ENCODE measurements at places on chromosomes 5 and 9.

DNA sequence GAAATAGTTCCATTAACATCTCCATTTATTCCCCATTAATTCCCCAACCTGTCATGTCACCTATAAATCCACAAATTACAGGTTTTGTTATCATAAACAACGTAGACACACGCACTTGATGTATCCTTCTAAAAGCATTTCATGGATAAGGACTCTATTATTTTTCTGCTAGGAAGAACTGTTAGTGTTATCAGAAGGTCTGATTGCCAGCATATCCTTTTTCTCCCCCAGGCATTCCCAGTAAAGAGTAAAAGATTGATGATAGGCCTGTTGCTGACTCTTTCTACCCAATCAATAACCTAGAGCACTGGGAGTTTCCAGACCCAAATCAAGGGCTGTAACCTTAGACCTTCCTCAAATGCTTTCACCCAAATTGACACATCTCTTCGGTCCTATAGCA, 60.8 kb downstream of the RFK start:
- DNase-seq, result no peak

GRCh38 chr5:93573354-93574351, 7.4 kb downstream of the NR2F1-AS1 start:
- DNase-seq, result no peak

- no peak for DNase-seq
Observed at GRCh38 chr9:88567870-88568269, 32.9 kb downstream of the NXNL2 start.

DNA sequence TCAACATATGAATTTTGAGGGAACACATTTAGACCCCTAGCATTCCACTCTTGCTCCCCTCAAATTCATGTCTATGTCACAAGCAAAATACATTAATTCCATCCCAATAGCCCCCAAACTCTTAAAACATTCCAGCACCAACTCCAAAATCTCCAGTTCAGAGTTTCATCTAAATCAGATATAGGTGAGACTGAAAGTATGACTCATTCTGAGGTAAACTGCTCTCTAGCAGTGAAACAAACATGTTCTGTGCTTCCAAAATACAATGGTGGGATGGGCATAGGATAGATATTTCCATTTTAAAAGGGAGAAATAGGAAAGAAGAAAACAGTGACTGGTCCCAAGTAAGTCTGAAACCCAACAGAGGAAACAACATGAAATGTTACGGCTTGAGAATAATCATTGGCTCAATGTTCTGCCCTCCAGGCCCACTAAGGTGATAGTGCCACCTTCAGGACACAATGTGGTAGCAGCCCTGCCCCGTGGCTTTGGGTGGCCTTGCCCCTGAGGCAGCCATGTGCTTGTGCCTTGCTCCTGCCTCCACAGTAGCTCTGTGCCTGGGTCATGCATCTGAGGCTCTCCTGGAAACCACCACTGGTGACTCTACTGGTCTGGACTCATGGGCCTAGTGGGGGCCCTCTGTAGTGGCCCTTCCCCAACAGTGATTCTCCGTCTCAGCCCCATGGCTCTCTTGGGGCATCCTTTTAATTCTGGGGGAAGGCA, 36.4 kb upstream of the IPPK start:
- DNase-seq, result peak; percentile 46

- DNase-seq, result peak; percentile 77
Observed at GRCh38 chr9:33778700-33779351, 16.5 kb upstream of the PRSS3 start.

GRCh38 chr5:172113036-172113435, 75.0 kb downstream of the STK10 start:
- DNase-seq, result peak; percentile 7

DNA sequence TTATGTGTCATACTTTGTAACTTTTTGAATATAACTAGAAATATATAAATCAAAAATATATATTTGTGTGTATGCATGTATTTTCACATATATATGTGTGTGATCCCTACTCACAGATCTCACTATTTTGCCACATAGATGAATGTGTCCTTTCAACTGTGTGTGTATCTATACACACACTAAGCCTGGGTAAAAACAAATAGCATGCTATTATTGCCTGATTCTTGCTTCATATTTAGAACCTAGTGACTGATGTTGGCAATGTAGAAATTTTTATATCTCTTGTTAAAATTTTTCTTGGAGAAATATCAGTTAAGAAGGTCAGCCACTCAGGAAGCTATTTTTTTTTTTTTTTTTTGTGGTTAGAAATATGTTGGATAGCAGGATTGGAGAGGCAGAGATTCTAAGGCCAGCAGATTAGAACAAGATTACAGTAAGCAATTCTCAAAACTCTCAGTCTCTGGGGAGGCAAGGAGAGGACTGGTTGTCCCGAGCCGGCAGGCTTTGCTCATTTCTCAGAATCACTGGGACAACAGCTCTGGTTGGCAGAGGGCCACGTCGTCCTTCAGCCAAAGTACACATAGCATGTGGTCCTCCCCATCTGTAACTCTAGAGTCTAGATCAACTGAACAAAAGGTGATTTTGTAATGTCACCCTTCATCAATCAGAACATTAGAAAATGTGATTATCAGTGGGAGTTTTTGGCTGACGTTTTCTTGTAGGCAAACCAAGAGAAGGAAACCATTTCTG, 19.7 kb downstream of the C6 start:
- DNase-seq, result no peak

DNA sequence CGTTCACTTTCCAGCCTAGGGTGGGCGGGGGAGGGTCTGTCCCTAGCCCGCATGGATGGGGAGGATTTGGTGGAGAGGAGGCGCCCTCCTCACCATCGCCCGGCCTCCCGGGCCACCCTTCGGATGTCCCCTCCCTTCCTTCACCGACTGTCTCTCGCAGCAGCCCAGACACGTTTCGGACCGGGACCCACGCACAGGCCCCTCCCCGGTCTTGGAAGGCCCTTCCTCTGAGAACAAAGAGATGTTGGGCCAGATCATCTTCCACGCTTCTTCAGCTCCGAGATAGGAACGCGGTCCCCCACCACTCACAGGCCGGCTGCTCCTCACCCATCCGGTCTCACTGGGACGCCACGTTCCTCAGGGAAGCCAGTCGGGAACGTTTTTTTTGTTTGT, 640 bp upstream of the DPM2 start:
- DNase-seq, result no peak

DNA sequence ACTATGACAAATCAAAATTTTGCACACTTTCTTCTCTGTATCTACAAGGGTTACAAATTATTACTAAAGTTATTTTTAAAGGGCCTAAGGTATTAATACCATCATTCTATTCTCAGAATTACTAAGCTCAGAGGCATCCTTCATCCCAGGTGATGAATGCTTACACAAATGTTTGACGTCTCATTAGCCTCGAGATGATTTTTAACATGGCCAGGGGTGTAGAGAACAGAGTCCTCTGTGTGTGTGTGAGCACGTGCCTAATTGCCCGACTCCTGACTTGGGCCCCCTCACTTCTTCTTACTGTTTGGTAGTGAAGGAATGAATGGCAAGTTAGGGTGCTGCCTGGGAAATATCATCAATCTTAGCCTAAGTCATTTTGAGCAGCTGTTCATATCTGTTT, 221.1 kb downstream of the ENC1 start:
- DNase-seq, result no peak

GRCh38 chr5:138245717-138246116, 28.7 kb downstream of the GFRA3 start:
- no peak for DNase-seq

- no peak for DNase-seq
Observed at GRCh38 chr5:90294604-90295003, 115.0 kb downstream of the CETN3 start.

GRCh38 chr9:121972501-121972981, 120.6 kb downstream of the TTLL11 start:
- no peak for DNase-seq

DNA sequence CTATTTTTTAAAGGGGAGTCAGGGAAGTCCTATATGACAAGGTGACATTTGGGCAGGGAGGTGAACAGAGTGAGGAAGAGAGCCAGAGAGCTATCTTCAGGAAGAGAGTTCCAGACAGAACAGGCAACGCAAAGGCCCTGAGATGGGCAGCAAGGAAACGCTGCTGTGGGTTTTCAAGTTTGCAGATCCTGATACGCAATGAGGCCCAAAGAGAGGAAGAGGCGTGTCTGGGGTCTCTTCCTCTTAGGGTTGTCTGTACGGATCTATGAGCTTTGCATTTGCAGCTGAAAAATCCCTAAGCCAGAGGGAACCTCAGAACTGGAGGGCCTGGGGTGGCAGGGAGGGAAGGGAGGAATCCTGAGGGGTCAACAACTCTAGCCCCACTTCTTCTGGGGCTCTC, 13.6 kb downstream of the FAT2 start:
- DNase-seq, result no peak

DNA sequence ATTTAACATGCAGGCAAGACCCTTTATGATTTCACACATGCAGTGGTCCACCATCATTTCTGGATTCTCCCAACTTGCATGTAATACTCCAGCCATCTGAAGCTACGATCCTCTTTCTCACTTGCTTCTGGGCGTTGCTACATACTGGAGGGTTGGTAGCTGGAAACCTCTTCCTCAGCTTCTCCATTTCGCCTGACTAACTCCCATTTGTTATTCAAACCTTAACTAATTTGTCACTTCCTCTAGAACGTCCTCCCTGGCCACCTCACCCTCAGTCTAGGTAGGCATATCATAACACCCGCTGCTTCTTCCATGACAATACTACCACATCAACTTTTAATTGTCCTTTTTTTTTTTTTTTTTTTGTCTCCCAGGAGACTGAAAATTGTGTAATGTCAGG, 72.6 kb upstream of the EQTN start:
- no peak for DNase-seq

DNA sequence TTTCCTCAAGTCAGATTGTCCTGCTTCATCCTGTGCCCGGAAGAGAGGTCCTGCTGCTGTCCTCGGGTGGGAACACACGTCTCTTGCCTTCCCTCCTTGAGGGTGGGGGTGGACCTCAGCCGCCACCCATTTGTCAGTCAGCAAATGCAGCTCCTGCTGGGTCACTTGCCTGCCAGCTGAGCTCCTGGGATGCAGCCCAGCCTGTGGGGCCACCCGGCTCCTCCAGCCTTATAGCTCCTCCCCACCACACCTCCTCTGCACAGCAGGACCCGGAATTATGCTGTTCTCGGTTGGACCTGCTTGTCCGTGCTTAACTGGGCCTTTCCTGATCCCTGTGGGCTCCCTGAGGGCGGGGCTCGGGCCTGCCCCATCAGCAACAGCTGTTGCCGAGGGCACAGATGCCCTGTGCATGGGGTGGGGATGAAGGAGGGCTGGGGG, 52.7 kb downstream of the RXRA start:
- DNase-seq, result no peak

DNA sequence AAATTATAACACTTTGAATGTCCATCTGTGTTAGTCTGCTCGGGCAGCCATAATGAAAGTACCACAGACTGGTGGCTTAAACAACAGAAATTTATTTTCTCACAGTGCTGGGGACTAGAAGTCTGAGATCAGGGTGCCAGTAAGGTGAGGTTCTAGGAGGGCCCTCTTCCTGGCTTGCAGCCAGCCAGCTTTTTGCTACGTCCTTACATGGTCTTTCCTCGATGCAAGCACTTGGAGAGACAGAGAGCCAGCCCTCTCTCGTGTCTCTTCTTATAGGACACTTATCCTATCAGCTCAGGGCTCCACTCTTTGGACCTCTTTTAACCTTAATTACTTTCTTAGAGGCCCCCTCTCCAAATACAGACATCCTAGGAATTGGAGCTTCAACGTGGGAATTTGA, 351.8 kb downstream of the SPOCK1 start:
- no peak for DNase-seq

DNA sequence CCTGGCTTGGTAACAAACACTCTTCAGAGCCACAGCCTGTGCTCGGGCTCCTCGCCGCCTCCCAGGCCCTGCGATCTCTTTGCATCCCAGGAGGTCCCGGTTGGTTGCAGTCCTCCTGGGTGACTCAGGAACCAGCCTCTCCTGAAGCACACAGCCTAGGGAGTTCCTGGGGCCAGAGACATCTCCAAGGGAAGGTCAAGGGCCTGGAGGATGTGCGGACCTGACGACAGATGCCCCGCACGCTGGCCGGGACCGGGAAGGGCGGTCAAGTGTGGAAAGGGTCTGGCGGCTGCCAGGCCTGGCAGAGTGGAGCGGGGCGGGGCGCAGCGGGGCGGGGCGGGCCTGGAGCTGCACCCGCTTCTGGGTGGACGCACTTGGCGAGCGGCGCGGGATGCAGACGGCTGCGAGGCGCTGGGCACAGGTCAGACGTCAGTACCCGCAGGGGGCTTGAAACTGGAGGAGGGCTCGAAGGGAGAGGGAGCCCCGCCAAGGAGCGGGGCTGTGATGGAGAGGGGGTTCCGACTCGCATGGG, 45.0 kb upstream of the PRSS3 start:
- DNase-seq, result no peak

DNA sequence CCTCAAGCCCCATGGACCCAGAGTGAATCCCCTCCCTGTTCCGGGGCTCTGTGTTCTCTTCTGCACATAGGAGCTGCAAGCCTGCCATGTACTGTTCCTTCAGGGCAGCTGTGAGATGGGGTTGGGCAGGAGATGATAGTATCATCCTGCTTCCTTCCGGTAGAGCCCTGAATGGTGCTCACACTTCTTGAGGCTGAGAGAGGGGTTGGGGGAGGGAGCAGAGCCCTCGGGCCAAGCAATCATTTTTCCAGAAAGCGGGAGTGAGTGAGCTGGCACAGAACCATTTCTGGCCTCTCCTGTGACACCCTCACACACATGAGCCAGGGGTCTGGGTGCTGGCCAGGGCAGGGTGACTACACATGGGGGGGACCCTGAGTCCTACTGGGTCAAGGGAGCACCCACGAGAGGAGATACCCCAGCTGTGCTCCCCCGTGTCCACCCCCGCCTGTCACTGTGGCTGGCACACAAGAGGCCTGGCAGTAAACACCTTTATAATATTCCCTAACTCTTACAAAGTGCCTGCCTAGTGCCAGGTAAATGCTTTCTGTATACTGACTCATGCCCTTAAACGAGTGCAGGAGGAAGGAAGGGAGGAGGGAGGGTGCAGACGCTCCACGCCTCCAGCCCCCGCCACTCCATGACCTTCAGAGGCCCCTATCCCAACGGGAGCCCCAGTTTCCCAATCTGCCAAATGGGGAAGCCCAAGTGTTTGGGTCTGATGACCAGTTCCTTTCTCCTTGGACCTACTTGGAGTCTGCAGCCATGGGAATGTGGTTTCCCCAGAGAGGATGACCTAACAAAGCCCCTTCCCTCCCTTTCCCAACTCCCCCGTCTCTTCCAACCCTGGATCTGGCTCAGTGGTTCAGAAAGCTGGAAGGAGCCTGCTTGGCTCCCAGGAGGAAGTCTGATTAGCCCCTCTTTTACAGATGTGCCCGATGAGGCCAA, 15.5 kb downstream of the AKNA start:
- peak; percentile 8 for DNase-seq

DNA sequence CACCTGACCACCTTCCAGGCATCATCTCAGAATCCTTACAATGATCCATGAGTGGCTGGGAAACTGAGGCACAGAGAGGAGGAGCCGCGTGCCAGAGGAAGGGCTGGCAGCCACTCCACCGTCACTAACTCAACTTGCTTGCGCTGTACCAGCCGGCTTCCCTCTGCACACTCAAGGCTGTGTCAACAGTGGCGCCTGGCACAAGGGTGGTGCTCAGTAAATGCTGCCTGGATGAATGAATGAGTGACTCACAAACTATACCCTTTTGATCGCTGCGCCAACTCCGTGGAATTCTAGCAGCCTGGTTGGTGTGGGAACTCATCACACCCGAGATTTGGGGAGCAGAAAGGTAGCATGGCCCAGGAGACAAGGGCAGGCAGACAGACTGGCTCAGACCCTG, 21.9 kb downstream of the PRRX2 start:
- no peak for DNase-seq

- no peak for DNase-seq
Observed at GRCh38 chr9:37343724-37344123, 78.8 kb upstream of the GRHPR start.

- peak; percentile 90 for DNase-seq
Observed at GRCh38 chr5:138180183-138180782, 1.4 kb downstream of the KIF20A start.

- no peak for DNase-seq
Observed at GRCh38 chr9:71589612-71590011, 178.7 kb downstream of the CEMIP2 start.

Measured in OCI-M1 (cell line).